CD8-positive, alpha-beta memory T cell (primary cell): ENCODE measurements at places on chromosomes 6 and 20.

- no peak for DNase-seq
Observed at GRCh38 chr20:60485012-60485760, 527.0 kb downstream of the CDH26 start.

DNA sequence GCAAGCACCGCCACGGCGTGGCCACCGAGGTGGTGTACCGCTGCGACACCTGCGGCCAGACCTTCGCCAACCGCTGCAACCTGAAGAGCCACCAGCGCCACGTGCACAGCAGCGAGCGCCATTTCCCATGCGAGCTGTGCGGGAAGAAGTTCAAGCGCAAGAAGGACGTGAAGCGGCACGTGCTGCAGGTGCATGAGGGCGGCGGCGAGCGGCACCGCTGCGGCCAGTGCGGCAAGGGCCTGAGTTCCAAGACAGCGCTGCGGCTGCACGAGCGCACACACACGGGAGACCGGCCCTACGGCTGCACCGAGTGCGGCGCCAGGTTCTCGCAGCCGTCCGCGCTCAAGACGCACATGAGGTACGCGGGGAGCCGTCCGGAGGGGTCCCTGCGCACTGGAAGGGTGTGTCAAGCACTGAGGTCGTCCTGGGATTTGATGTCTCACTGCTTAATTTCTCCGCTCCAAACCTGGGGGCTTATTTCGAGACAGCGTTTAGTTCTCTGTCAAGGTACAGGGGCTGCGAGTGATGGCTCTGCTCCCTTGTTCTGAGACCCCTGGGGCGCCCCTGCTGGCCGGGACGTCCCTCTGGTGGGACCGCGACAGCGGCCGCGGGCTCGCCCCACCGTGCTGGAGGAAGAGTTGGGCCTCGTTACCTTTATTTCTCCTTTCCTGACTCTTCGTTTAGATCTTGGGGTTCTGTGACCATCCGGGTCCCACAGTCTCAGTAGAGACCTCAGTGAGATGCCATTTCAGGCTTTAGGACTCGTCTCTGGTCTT lies 3.6 kb downstream of the GZF1 start:
- DNase-seq, result no peak

GRCh38 chr6:167513778-167514177 lies 188.9 kb downstream of the TTLL2 start:
- no peak for DNase-seq

DNA sequence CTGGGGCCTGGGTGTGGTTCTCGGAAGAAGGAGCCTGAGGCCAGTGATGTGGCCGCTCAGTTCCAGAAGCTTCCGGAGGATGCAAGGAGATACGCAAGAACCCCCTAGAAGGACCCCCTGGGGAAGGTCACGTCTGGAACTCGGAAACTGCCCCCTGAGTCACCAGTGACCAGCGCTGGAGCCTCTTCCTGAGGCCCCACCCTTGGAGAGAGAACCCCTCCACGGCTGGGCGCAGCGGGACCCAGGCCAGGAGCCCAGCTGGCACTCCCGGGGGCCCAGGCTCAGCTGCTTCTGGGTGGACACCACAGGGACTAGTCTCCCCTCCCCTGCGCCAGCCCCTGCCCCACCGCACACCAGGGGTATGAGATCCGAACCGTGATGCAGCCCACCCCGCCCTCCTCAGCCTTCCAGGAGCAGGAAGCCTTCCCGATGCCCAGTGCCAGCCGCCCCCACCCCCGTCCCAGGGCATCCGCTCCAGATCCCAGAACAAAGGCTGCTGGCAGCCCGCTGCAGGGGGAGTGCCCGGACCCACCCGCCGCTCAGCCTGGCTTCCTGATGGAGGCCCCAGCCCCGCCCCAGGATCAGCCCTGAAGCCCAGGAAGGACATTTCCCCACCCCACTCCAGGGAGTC lies 7.5 kb downstream of the LAMA5 start:
- no peak for DNase-seq

DNA sequence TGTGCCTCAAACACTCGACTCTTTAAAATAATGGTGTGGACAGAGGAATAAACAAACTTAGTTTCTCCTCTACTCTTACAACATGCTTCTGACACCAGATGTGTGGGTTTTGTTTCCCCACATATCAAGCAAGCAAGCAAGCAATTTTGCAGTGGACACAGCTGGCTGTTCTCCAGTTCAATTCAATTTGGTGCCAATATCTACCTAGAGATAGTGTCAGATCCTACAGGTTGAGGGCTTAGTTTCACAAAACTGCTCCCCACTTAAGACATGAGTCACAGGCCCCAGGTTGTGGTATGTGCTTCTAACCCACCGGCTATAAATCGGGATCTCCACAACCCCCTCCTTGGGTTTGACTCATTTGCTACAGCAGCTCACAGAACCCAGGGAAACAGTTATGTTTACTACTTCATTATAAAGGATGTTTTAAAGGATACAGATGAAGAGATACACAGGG lies 131.4 kb upstream of the TRAF3IP2 start:
- DNase-seq, result no peak

DNA sequence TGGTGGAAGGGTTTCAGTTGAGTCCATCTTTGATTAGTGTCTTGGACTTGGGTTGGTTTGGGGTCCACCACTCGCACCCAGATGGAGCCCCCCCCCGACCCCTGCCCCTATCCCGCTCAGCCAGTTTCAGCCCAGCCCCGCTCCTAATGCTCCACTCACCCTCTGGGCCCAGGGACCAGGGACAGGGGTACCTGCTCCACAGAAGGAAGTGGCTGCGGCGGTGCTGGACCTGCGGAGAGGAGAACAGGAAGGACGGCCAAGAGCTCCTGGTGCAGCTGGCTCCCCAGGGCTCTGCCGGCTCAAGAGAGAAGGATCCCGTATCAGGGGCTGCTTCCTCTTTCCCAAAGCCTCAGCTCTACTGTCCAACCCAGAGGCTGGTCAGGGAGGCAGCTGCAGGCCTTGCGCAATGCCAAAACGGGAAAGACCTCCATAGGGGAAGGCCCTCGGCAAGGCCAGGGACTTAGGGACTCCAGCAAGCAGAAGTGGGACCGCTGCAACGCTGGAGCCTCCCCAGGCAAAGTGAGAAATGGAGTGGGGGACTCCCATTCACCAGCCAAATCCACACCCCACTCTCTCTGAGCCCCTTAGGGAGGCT lies at the start of gene SIGLEC1:
TSS of gene SIGLEC1 (minus strand) at position 322 of the 595 bp plus-strand sequence. CDS start 5,472 bp downstream, outside the sequence.
- DNase-seq, result no peak

GRCh38 chr6:125584468-125584939 lies 164.9 kb upstream of the HEY2 start:
- no peak for DNase-seq

DNA sequence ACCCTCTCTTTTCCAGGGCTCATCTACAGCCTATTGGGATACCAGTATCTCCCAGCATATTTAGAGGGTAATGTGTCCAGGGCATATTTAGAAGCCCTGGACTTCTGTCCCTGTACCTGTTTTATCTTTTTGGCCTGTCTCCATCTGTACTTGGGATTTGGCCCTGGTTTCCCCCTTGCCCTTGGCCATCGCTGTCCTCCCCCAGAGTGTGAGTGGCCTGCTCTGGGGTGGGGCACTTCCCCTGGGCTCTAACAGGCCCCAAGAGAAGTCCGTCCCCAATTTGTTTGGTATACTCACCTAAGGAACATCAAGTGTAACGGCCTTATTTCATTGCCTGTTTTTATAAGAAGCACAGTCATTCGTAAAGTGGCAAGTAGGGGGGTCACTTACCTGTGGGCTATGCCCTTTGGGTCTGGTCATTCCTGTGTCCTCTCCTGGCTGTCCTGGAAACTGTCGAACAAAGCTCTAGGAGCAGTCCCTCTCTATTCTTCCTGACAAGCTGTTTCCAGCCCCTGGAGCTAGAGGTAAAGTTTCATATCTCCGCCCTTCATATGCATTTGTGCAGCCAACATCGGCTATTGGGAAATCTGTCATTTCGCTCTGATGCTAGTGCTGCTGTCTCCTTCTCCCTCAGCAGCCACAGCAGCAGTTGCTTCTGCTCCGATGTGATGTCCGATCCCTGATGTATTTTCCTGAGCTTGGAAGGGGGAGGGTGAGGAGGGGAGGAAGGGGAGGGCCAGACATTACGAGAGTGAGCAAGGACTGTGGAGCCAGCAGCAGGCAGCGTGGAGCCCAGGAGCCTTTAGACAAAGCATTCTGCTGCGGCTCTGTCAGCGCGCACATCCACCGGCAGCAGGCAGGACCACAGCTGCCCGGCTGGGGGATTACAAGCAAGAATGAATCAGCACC lies 83.4 kb downstream of the TCP11 start:
- DNase-seq, result no peak

GRCh38 chr6:74510878-74511277 lies 695.0 kb downstream of the COL12A1 start:
- no peak for DNase-seq

- DNase-seq, result no peak
Observed at GRCh38 chr20:46767127-46767761, 57.8 kb downstream of the SLC2A10 start.

- DNase-seq, result no peak
Observed at GRCh38 chr6:17277256-17277655, 3.9 kb upstream of the RBM24 start.

- DNase-seq, result no peak
Observed at GRCh38 chr20:50062006-50062838, 50.7 kb downstream of the UBE2V1 start.

GRCh38 chr6:13315896-13316295 lies 12.4 kb downstream of the TBC1D7 start:
- DNase-seq, result no peak

DNA sequence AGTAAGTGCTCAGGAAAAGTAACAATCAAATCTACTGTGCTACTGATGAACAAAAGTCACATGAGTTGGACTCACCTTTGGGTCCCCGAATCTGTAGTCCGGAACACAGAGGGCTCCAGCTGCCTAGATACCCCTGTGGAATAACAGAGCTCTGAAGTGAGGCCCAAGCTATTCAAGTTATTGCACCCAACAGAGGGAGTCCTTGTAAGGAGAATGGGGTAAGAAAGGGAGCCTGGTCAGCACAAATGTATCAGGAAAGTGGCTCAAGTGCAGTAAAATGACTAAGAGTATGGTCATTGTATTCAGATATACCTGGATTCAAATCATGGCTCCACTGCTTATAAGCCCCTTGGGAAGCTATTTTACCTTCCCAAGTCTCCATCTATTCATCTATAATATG lies 20.9 kb downstream of the EDN1 start:
- DNase-seq, result no peak

DNA sequence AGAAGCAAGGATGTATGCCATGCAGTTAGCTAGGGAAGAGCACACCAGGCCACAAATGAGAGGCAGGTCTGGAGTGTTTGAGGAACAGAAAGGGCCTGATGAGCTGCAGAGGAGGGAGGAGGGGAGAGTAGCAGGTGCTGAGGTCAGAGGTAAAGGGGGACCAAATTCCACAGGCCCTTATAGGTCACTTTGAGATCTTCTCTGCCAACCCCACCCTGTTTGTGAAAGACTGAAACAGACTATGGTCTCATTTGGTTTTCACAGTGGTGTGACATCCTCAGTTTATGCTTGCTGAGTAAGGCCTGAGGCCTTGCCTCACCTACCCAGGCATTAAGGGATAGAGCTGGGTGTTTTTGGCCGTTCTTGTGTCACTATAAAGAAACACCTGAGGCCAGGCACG lies 187.7 kb upstream of the MYLIP start:
- DNase-seq, result no peak

DNA sequence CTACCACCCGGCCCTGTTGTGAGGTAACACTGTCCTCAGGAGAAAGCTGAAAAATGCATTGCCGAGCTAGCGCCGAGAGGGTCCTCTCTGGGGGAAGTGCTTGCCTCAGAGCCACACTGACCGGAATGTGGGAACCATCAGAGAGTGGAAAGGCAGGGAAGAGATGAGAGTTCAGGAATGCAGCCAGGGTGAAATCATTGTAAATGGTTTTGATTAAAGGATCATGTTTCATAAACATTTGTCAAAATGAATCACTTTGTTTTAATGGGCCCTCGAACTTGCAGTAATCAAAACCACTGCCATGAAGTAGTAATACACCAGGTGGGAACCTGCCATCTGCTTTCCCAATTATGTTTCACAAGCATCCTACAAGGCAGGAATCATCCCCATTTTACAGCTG lies 16.9 kb upstream of the IL17F start:
- no peak for DNase-seq

GRCh38 chr6:2232445-2232844 lies 13.0 kb downstream of the GMDS start:
- no peak for DNase-seq

- no peak for DNase-seq
Observed at GRCh38 chr6:167090171-167090570, 32.7 kb upstream of the CCR6 start.

- no peak for DNase-seq
Observed at GRCh38 chr20:1185316-1185741, 548 bp upstream of the TMEM74B start.

DNA sequence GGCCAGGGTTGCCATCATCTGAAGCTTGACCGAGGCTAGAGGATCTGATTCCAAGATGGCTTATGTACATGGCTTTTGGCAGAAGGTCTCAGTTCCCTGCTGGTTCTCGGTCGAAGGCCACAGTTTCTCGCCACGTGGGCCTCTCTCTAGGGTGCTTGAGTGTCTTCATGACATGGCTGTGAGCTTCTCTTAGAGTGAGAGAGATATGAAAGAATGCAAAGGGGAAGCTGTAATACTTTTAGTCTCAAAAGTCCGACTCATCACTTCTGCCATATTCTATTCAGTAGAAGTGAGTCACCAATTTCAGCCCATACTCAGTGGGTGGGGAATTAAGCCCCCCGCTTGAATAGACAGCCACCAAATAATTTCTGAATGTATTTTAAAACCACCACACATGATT lies 94.2 kb downstream of the UTRN start:
- DNase-seq, result no peak

DNA sequence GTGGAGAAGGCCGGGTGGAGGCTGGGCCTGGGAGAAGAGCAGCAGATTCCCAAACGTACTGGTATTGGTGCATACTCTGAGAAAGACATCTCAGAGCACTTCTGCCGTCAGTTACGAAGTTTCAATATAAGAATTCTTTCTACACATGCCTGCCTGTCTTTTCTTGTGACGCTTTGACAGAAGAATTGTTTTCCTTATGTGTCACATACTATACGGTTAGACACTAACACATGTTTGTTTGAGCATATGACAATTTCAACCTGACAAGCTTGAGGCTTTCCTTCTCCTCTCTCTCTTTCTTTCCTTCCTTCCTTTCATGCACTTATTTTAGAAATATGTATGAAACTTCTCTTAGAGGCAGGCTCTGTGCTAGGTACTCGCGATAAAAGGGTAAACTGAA lies 360.0 kb downstream of the QKI start:
- no peak for DNase-seq

DNA sequence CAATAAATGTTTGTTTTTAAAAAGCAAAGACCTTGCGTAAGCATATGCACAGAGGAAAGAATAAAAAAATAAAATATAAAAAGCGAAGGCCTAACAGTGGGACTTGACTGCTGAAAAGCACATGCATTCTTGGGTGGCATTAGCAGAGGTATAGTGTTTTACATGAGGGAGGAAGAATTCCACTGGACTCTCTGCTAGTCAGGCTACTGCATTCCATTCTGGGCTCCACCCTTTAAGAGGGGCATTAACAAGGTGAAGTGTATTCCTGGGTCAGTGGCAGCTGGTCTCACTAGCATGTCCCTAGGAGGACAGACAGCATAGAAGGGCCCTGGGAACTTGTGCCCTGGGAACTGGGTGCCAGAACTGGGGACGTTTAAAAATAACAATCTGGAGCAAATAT lies 134.1 kb downstream of the SOBP start:
- DNase-seq, result no peak

- no peak for DNase-seq
Observed at GRCh38 chr20:3919352-3919751, 30.2 kb downstream of the PANK2 start.

GRCh38 chr20:21026951-21027350 lies 79.2 kb downstream of the LINC00237 start:
- DNase-seq, result no peak

GRCh38 chr6:3314621-3315467 lies 56.1 kb downstream of the PSMG4 start:
- DNase-seq, result no peak

- DNase-seq, result peak; percentile 42
Observed at GRCh38 chr20:49186535-49187329, 1.4 kb downstream of the STAU1 start.
